ENCODE measurements at places on chromosomes 5 and 9.

DNA sequence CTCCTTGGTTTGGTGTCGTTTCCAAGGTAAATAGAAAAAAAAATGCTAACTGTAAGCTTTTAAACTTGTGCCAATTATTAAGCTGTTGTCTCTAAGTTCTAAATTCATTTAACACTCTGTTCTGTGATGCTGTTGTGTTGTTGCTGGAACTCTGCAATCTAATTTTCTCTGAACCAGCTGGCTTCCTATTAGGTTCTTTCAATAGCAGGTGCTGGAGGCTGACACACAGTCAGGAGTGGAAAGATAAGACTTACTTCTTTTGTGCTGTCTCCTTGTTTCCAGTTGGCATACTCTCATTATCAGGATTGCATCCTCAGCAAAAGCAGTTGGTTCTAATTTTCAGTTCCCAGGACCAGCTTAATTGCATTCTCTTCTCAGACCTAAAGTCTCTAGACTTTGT, 1252.6 kb upstream of the NUDT12 start:
- no peak for DNase-seq

- no peak for DNase-seq
These were observed 584.5 kb downstream of the TLE4 start for GRCh38 chr9:80156262-80156661.

GRCh38 chr5:134090522-134090921, 24.0 kb upstream of the TCF7 start:
- DNase-seq = no peak

DNA sequence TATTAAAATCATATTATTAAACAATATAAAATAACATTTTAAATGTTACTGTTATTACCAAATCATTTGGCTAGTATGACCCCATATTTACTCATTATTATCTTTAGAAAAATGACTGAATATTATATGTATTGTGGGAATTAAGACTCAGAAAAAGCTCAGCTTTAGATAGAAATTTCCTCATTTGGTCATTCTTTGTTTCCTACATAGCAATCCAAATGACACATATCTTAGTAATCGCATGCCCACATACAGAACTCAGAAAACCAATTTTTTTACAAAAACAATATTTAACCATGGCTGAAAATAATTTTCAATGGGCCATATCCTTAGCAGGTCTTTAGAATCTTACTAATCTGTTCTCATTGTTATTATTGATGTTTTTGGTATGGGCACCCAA, 53.8 kb upstream of the TSLP start:
- DNase-seq = no peak

GRCh38 chr5:111960476-111961215, 203.7 kb upstream of the NREP start:
- DNase-seq = no peak

GRCh38 chr5:177610131-177610769, 10.3 kb downstream of the B4GALT7 start:
- DNase-seq = no peak

DNA sequence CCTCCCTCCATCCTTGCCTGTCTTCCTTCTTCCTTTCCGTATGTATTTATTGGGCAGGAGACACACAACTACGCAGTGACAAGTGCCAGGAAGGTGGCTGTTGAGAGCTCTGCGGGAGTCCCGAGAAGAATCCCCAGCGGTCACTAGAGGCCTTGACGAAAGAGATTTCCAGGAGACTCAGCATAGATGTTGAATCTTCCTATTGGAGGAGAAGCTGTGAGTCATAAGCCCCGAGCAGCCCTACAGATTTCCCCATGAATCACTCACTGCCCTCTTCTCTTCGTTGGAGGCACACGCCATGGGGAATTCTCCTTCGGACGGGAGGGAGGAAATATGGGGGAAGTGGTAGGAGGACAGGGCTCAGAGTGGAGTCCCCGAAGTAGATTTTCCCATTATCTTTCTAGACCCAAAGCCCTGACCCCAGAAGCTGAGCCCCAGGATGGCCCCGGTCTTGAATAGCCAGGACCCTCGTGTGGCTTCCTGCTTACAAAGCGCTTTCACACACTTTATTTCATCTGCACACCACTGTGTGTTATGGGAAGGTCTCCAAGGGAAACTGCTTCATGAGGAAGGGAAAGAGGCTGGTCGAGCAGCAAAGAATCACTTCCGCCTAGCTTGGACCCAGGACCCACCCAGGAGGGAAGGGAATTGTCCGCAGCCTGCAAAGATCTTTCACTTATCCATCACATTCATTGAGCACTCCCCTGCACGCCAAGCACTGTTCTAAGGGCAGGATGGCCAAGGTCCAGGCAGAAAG, 12.7 kb downstream of the DUSP1 start:
- peak; percentile 80 for DNase-seq

DNA sequence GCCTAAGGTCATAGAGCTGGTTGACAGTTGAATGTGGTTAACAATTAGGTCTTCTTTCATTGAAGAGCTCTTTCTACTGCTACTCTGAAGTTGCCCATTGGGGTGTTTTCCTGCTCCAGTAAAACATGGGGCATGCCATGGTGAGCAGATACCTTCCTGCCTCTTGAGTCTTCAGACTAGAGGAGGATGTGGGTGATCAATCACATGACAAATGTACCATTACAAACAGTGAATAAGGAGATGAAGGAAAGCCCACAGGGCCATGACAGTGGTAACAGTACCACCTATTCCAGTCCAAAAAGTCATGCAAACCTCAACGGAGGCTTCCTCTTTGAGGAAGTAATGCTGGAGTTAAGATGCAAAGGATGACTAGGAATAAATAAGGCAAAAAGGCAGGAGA, 73.5 kb downstream of the CYFIP2 start:
- DNase-seq = no peak

GRCh38 chr5:112878760-112879159, 17.7 kb downstream of the SRP19 start:
- DNase-seq = no peak

DNA sequence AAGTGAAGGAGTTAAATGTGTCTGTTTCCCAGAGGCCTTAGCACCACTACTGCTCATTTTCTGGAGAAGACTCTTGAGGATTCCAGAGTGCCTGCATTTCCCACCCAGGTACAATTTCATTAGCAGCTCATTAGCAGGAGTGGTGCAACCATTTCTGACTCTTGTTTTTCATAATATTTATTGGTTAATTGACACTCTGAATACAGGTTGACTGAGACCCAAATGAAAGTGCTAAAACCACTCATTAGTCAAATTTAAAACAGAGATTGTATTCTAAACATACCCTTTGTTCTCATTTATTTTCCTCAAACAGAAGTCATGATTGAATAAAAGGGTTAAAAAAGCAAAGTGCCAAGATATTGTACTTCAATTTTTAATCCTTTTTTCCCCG, 134.5 kb downstream of the SIL1 start:
- no peak for DNase-seq

GRCh38 chr5:176334031-176334770, 27.4 kb downstream of the KIAA1191 start:
- DNase-seq = no peak

GRCh38 chr5:154618696-154619095, 136.5 kb upstream of the LARP1 start:
- DNase-seq = no peak

DNA sequence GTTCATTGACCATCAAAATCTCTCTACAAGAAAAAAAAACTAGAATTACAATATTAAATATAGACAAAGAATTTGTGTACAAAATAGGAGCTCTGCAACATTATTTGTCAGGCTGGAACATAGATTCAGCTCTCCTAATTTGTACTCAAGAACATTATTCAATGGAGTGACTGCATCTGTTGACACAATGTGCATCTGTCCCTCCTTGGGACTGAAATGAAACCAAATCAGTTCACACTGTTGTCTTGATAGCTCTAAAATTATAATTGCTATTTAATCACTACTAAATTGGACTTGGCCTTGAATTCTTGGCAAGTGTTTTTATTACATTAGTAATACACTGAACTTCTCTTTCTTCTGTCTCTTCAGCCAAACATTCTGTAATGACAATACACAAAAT, 47.7 kb downstream of the FTMT start:
- no peak for DNase-seq

DNA sequence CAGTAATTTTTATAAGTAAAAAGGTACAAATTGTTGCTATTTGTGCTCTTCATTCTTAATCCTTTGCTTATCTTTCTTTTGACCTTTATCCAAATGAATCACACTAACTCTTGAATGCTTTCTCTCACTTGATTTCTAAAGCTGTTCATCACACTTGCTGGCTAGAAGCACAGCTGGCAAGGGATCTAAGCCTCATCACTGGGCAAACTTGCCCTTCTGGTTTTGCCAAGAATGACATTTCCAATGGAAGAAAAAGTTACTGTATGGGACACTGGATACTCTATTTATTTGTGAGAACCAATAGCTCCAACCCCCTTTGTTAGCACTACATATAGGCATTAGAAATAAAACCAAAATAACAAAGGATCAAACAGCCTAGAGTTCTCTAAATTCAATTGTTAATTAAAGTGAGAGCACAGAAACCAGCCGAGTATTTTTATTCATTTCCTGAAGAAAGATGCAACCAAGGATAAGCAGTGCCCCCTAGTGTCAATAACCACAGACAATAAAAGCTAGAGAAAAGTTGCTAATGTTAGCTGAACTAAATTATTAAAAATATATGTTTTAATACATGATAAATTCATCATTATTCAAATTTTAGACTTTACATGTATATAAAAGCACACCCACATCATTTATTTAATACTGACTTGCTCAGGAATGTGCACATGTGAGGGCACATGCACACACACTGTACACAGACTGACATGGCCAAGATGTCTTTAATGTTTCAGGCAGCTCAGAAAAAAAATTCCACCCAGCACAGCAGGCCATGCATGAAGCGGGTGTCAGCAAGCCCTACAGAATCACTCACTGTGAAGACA, 59.8 kb upstream of the POU5F2 start:
- peak; percentile 53 for DNase-seq

DNA sequence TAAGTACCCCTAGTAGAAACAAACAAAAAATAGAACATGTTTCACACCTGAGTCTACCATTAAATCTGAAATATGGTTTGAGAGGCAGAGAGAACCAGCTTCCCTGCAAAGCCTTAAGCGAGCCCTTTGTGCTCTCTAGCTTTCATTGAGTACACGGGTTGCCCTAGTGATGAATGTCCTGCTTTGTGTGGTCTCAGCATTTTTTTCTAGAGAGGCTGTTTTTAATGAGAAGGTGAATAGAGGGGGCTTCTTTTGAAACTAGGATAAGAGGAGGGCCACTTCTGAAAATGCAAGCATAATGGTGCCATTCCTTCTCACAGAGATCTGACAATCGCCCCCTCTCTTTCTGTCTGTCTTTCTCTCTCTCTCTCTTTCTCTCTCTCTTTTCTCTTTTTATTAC, 131.3 kb downstream of the MACIR start:
- no peak for DNase-seq

DNA sequence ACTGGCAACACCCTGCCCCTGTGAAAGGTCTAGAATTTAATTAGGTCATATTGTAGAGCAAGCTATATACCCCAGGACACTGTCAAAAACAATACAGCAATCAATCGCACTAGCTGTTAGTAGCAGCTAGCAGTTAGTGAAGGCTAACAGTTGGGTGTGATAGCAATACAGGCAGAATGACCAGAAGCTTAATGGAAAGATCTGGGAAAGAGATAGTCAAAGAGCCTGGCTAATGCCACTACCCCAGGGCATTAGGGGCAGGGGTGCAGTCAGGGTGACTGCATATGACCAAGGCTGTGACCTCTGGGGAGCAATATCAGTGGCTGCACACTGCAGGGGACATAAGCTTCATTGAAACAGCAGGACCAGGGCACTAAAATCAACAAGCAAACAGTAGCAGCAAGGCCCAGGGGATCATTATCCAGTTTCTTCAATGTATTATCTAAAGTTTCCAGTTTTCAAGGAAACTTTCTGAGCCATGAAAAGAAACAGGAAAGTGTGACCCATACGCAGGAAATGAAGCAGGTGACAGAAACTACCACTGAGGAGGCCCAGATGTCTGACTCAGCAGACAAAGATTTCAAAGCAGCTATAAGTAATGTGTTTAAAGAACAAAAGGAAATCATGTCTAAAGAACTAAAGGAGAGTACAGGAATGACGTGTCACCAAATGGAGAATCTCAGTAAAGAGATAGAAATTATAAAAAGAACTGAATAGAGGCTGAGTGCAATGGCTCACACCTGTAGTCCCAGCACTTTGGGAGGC, 82.4 kb downstream of the ZNF354C start:
- no peak for DNase-seq

All from muscle of back (tissue), 13 donors.